Cardiac ventricle fibroblast (primary cell): ENCODE measurements at places on chromosomes 1 and 21. TPM values are rescaled to one million over a fixed set of nuclear protein-coding genes. Genes with fewer than 3 reads are reported as not detected.

Gene ADGRB2
- total RNA-seq = 6.9 and 10.5 TPM in 2 replicates

Gene MYBPH
- total RNA-seq = 1.0 and 1.3 TPM in 2 replicates

Gene SYPL2
- 0.29 and 1.00 TPM in 2 replicates for total RNA-seq

Gene EPHA10
- total RNA-seq = not detected in 2 replicates

Gene CDC20
- total RNA-seq = 5.3 and 6.1 TPM in 2 replicates

Gene RPL5
- total RNA-seq = 1,459 and 1,659 TPM in 2 replicates

Gene CASZ1
- total RNA-seq = 0.31 TPM in 1 of 2 replicates, not detected in the other

Gene RGS13
- not detected in 2 replicates for total RNA-seq

Gene CNTN2
- not detected in 2 replicates for total RNA-seq

Gene LAMB3
- 27.6 and 31.6 TPM in 2 replicates for total RNA-seq

Gene HSF2BP
- 1.6 TPM in 1 of 2 replicates, not detected in the other for total RNA-seq

Gene SLAMF7
- not detected in 2 replicates for total RNA-seq

Gene TRIM45
- 2.2 TPM in 2 replicates for total RNA-seq
